ENCODE measurements at places on chromosomes 1 and 21. TPM values are rescaled to one million over a fixed set of nuclear protein-coding genes. Genes with fewer than 3 reads are reported as not detected.
A peak's percentile ranks its signal among the peaks of the same experiment; 100 is the strongest.

DNA sequence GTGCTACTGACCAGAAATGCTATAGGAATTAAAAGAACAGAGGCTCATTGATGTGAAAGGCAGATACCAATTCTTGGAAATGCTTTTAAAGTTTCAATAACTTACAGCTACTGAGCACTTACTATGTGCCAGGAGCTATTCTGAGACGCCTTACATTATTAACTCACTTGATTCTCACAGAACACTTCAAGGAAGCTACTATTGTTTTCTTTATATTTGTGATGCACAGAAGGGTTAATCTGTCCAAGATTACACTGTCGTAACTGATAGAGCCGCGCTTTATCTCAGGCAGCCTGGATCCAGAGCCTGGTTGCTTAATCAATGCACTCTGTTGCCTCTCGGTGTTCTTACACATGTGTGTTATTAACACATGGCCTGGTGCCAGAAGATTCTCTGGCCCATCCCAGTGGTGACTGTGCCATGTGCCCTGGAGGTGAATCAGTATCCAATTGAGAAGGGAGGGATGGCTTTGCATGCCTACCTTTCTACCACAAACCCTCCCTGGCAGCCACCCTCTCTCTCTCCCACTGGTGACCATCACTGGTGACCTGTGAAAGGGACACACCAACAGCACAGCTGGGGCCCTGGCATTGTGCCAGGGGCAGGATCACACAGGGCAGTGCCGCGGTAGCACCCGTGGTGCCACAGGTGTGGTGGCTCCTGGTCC lies 8.8 kb downstream of the FMO1 start:
- no peak overlapping the region for H3K4me3 ChIP-seq
- peaks cover 17% of the 10 kb centered on the region for H3K27me3 ChIP-seq
- no peak for DNase-seq
- H3K36me3 ChIP-seq, result no peaks in the 10 kb centered on the region

Gene AVPR1B
- not detected for total RNA-seq

Gene SPRR2G
- not detected for total RNA-seq

Gene KDM1A
- 60.9 TPM for total RNA-seq

Gene MANEAL
- total RNA-seq, result 1.1 TPM

- H3K4me1 ChIP-seq, result no peaks in the 10 kb centered on the region
- H3K27me3 ChIP-seq, result no peaks in the 10 kb centered on the region
- H3K27ac ChIP-seq, result no peak overlapping the region
- H3K36me3 ChIP-seq, result no peaks in the 10 kb centered on the region
- DNase-seq, result no peak
- H3K4me3 ChIP-seq, result no peak overlapping the region
These were observed 237.7 kb downstream of the SEC16B start for GRCh38 chr1:177732178-177732577.

Gene TEDDM1
- total RNA-seq, result not detected

Gene S100A11
- 95.4 TPM for total RNA-seq

DNA sequence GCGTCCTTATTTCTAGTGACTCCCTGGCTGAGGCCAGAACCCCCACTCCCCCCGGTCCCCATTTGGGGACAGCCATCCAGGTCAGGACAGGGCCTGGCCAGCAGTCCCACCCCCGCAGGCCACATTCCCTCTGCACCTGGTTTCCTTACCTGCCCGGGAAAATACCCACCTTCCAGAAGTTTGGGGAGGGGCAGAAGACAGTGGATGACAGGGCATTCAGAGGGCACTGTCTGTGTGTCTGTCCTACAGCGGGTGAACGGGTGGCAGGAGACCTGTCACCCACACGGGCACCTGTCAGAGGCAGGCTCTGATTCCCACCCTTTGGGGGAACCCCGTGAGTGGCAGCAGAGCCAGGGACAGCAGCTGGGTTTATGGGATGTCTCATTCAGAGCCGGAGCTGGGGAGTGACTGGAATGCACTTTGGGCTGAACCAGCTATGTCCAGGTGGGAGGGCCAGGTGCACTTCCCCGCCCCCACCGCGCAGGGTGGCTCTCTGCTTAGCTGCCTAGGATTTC lies 2.0 kb downstream of the ARHGEF16 start:
- no peaks in the 10 kb centered on the region for H3K36me3 ChIP-seq
- no peak for DNase-seq
- peaks cover 2% of the 10 kb centered on the region for H3K27me3 ChIP-seq
- no peak overlapping the region for H3K27ac ChIP-seq

GRCh38 chr1:186079084-186079684 lies 295.9 kb downstream of the TPR start:
- H3K4me1 ChIP-seq, result no peaks in the 10 kb centered on the region
- no peak for DNase-seq
- no peak overlapping the region for H3K27ac ChIP-seq
- no peak overlapping the region for H3K4me3 ChIP-seq

- H3K4me3 ChIP-seq, result peak overlapping the region; percentile 26
- peaks cover 7% of the 10 kb centered on the region for H3K4me1 ChIP-seq
- H3K27me3 ChIP-seq, result no peaks in the 10 kb centered on the region
- peak overlapping the region; percentile 91 for H3K27ac ChIP-seq
These were observed 66.7 kb downstream of the COL18A1 start for GRCh38 chr21:45471525-45472221.

DNA sequence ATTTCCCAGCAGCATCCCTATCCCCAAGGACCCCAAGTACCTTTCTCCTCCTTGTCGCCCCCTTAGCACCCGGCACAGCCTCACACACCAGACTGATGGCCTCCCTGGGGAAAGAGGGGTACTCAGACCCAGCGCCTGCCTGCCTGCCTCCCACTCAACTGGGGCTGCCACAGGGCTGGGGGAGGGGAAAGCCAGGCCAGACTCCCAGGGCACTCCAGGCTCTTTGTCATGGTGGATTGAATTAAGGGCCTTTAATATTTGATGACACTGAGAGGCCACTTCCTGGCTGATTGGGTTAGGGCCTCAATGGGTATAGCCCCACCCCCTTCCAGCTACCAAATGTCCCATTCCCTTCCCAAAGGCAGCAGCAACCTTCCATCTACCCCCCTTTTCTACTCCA lies 1.8 kb downstream of the SHC1 start:
- H3K4me3 ChIP-seq, result no peak overlapping the region
- peak overlapping the region; percentile 38 for H3K27ac ChIP-seq
- H3K27me3 ChIP-seq, result no peaks in the 10 kb centered on the region
- no peak for DNase-seq

Gene GUK1
- 202 TPM for total RNA-seq

- DNase-seq, result no peak
- no peak overlapping the region for H3K27ac ChIP-seq
- H3K27me3 ChIP-seq, result peaks cover 2% of the 10 kb centered on the region
- peaks cover 18% of the 10 kb centered on the region for H3K4me1 ChIP-seq
- no peak overlapping the region for H3K4me3 ChIP-seq
- H3K36me3 ChIP-seq, result no peaks in the 10 kb centered on the region
These were observed 5.3 kb upstream of the PRPF38B start for GRCh38 chr1:108686614-108687313.

Gene PRDM15
- 23.2 TPM for total RNA-seq

- DNase-seq, result no peak
- H3K36me3 ChIP-seq, result no peaks in the 10 kb centered on the region
- peaks cover 11% of the 10 kb centered on the region for H3K4me1 ChIP-seq
- peak overlapping the region; percentile 26 for H3K27ac ChIP-seq
- peaks cover 52% of the 10 kb centered on the region for H3K27me3 ChIP-seq
These were observed 2.0 kb downstream of the HUNK start for GRCh38 chr21:31874812-31875212.

GRCh38 chr1:35923791-35924221 lies 7.1 kb upstream of the AGO3 start:
- DNase-seq, result no peak
- peaks cover 8% of the 10 kb centered on the region for H3K4me1 ChIP-seq
- H3K36me3 ChIP-seq, result peaks cover 5% of the 10 kb centered on the region
- H3K4me3 ChIP-seq, result no peak overlapping the region
- H3K27ac ChIP-seq, result no peak overlapping the region
- no peaks in the 10 kb centered on the region for H3K27me3 ChIP-seq

DNA sequence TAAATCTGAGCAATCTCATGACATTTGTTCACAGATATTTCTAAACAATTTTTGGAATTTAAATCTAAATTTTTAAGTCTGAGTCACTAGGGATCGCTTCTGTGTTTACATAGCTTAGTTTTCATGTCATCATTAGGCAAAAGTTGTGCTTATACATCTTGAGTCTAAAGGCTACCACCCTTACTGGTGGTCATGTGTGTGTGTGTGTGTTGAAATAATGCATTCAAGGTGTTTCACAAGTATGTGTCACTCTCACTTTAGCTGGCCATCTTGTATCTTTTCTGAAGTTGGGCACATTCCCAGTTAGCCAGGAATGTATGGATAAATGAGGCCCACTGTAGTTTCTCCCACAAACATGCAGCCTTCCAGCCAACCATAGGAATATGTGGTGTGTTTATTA lies 1162.5 kb upstream of the PRMT6 start:
- no peaks in the 10 kb centered on the region for H3K36me3 ChIP-seq
- no peak for DNase-seq
- H3K27me3 ChIP-seq, result no peaks in the 10 kb centered on the region
- no peak overlapping the region for H3K4me3 ChIP-seq
- H3K4me1 ChIP-seq, result no peaks in the 10 kb centered on the region
- no peak overlapping the region for H3K27ac ChIP-seq

GRCh38 chr1:9345922-9346321 lies 53.2 kb downstream of the SPSB1 start:
- no peaks in the 10 kb centered on the region for H3K27me3 ChIP-seq
- DNase-seq, result no peak
- no peaks in the 10 kb centered on the region for H3K36me3 ChIP-seq
- no peak overlapping the region for H3K27ac ChIP-seq

DNA sequence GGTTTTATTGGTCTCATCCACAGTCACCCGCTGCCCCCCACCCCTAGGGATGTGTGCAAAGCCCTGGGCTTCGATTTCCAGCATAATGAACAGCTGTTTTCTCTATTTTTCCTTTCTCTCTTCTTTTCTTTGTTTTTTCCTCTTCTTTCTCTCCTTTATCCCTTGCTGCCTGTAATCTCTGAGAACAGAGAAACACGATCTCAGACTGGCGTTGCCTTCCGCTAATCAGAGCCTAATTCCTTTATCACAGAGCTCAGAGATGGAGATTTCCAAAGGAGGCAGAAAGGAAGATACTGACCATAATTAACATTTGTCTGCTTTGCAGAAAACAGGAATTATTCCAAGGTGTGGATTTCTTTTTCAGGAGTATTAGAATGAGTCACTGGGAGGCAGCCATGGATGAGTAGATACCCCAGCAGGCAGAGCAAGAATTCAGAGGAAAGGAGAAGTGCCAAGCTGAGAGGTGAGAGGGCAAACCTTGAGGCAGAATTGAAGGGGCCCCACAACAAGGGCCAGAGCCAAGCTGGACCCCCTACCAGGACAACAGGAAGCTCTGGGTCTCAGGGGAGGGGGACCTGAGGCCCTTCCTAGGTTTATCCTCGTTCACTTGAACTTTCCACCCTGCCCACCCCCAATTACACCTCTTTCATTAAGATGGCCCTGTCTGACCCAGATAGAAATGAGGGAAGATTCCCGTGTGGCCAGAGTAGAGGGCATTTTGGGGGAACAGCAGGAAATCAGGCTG lies 33.3 kb downstream of the MATN1 start:
- DNase-seq, result no peak
- H3K27me3 ChIP-seq, result peaks cover 12% of the 10 kb centered on the region
- no peak overlapping the region for H3K4me3 ChIP-seq
- peaks cover 12% of the 10 kb centered on the region for H3K4me1 ChIP-seq
- no peaks in the 10 kb centered on the region for H3K36me3 ChIP-seq
- no peak overlapping the region for H3K27ac ChIP-seq

Gene TSPEAR
- not detected for total RNA-seq

- no peak for DNase-seq
- H3K27ac ChIP-seq, result no peak overlapping the region
- no peaks in the 10 kb centered on the region for H3K27me3 ChIP-seq
- H3K4me1 ChIP-seq, result no peaks in the 10 kb centered on the region
These were observed 51.6 kb upstream of the ITPKB start for GRCh38 chr1:226790545-226791181.

Gene CEPT1
- 59.9 TPM for total RNA-seq

DNA sequence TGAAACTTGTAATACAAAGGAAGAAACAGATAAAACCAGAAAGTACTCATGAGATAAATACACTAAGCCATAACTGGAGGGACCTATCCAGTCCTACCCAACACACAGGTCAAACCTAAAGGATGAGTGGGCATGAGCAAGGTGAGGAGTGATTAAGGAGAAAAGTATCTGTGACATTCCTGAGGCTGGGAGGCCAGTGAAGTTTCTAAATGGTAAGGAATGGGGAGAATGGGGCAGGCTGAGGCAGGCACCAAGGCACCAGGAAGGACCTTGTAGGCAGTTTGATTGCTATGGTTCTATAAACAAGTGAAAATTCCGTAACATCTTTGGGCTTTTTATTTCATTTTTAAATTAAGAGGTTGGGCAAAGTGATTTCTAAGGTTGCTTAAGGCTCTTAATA lies 10.4 kb downstream of the DDX59 start:
- H3K4me1 ChIP-seq, result peaks cover 36% of the 10 kb centered on the region
- H3K27ac ChIP-seq, result peak overlapping the region; percentile 34
- no peaks in the 10 kb centered on the region for H3K27me3 ChIP-seq
- peaks cover 98% of the 10 kb centered on the region for H3K36me3 ChIP-seq
- H3K4me3 ChIP-seq, result no peak overlapping the region

DNA sequence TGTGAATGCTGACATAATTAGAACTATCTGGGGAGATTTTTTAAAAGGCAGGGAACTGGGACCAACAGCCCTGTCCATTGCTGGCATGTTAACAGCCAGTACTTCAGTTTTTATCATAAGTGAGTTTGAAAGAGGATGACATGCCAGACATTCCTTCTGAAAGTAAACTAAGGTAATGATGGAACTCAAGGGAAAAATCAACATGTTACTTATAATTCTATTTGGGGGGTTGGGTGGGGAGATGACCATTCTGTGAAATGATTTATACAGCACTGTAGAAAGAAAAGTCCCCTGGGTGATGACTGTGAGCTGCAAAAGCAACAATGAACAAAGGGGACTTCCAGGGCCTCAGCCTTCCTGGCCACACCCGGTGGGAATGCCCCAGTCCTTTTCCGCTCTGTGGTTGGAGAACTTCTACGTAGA lies 5.4 kb upstream of the LAMC2 start:
- no peak overlapping the region for H3K27ac ChIP-seq
- H3K36me3 ChIP-seq, result no peaks in the 10 kb centered on the region
- no peaks in the 10 kb centered on the region for H3K27me3 ChIP-seq
- no peak for DNase-seq

DNA sequence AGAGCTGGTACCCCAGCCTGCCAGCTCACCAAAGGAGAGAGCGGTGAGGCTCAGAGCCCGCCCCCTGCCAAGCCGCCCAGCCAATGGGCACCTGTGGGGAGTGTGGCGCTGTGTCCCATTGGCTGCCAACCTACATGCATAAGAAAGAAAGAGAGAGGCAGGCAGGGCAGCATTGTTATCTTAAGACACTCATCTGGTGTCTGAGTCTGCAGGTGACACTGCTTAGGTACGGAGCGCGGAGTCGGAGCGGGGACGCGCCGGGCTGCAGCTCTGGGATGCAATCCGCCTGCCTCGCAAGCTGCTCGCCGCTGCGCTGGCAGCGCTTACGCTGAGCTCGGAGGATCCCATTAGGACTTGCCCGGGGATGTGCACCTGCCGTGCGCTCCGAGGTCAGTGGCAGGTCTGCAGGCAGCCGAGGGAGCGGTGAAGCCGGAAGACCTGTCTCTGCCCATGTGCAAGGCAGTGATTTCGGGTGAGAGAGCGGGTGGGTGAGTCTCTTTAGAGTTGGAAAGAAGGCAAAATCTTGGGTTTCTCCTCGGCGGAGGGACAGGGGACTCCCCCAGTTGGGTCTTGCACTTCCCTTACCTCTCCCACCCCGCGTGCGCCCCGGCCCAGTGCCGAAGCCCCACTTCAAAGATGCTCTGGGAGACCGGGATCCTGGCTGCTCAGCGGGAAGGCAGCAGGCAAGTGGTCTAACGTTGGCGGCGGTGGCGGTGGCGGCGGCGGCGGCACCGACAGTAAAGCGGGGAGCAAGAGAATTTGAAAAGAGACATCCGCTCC lies at the start of gene BRINP2:
Gene BRINP2 (plus strand): TSS at position 203 of the 780 bp plus-strand sequence. CDS start 58,919 bp downstream, outside the sequence.
- H3K4me3 ChIP-seq, result no peak within 1 kb of the TSS
- peaks cover 4% of the 10 kb centered on the region for H3K4me1 ChIP-seq
- no peak for DNase-seq
- H3K36me3 ChIP-seq, result no peaks in the 10 kb centered on the region

Data from naive thymus-derived CD8-positive, alpha-beta T cell (primary cell).